ENCODE measurements at places on chromosomes 5 and 9.

DNA sequence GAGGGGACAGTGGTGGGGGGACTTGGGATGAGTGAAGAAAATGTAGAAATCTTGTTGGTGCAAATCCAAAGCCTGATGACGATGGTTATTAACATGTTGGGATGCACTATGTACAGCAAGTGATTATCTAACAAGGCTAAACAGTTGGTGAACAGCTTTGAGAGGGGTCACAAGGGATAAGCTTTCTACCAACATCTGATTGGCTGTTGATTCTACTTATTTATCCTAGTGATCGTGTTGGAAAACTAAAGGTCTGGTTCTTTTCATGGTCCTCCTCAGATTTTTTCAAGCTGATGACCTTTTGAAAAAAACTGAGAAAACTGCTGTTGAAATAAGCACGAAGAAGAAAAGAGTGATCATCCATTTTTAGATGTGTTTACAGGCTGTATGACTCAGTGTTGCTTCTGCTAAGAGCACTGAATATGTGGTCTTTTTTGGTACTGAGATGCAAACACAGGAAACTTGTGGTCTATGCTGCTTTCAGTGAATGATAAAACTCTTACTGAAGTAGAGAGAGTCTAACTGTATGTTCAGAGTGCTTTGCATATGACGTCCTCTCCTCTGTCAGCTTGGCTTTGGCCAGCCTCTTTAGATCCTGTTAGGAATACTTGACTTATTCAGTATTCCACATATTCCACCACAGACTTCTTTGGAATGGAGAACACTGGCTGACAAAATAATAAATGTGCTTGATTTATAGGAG is 174.8 kb downstream of the SLF1 start:
- DNase-seq = no peak

GRCh38 chr5:87242242-87242641 is 25.4 kb upstream of the RASA1 start:
- DNase-seq = no peak

- no peak for DNase-seq
Observed at GRCh38 chr9:20981486-20981885, 50.0 kb downstream of the HACD4 start.

DNA sequence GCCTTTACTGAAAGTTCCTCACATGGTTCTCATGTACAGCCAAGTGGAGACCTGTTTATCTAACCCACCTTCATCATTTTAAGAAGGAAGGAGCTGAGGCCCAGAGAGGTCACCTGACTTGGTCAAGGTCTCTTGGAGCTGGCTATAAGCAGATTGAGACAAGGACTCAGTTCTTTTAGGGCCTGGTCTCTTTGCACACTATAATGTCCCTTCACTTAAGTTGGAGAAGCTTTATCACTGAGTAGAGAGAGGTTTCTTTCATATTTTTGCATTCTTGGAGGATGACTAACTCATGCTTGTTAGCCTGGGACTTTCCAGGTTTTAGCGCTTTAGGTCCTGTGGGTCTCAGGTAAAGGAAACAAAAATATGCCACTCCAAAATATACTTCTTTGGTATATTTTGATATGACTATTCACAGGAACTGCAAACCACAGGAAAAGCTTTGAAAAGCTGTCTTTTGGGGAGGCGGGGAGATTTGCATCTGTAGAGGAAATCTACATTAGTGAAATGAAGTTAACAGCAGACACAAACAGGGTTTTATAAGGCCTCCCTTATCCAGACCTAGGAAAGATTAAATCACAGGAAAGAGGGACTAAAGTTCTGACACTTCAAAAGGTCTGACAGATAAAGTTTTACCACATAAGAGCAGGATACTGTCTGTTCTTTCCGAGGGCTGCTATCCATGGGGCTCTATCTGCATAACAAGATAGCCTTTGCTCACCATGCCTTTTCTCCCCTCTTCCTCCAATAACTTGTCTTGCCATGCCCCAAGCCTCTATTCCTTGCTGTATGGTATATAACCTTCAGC is 95.8 kb upstream of the ANKRD55 start:
- DNase-seq = no peak

DNA sequence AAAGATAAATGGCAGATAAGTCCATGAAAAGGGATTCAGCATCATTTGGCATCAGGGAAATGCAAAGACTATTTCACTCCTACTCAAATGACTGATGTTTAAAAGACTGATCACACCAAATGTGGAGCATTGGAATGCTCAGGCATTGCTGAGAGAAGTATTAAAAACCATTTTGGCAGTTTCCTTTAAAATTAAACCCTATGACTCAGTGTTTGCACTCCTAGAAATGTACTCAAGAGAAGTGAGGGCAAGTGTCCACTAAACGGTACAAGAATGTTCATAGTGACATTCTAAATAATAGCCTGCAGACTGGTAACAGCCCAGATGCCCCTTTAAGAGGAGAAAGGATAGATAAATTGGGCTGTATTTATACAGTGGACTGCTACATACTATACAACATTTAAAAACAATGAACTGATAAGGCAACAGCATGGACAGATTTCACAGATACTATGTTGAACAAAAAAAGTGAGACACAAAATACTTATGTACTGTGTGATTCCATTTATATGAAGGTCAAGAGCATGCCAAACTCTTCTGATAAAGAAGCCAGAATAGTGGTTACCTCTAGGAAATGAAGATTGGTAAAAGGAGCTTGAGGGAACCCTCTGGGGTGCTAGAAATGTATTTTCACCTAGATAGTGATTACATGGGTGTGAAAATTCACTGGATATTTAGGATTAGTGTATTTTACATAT is 24.6 kb downstream of the APC start:
- no peak for DNase-seq
